ENCODE measurements at places on chromosomes 11 and 22.

GRCh38 chr11:61142424-61142823 is 18.8 kb downstream of the VPS37C start:
- no peak for DNase-seq

DNA sequence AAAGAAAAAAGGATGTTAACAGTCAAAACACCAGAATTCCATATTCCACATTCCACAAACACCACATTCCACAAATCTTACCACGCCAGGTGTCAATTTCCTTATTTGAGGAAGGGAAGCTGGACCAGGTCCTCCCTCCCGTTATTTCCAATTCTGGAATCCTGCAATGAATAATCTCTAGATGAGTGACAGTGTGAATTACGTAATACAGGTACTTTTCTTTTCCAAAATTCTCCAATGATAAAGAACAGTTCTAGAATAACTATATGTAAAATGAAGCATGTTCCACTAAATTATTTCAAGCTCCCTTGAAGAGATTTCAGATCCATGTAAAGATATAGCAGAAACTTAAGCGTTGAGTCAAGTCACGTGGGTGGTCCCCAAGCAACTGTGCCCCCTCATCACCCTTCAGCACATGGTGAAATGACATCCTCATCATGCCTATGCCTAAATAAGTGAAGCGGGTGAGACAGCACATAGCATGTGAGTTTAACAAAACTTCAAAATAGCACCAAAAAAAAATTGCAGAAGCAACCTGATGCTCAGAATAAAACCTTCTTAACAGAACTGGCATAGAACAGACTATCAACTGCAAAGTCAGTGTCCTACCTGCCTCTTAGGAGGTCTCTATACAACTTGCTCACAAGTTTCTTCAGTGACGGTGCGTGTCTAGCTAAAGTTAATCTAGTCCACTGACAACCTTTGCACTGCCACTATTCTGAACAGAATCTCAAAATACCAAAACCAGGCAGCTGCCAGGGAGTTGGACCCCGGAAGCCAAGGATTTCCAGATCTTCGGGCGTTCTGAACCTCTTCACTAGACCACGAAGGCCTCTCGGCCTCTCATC is 876 bp downstream of the NFRKB start:
- no peak for DNase-seq

DNA sequence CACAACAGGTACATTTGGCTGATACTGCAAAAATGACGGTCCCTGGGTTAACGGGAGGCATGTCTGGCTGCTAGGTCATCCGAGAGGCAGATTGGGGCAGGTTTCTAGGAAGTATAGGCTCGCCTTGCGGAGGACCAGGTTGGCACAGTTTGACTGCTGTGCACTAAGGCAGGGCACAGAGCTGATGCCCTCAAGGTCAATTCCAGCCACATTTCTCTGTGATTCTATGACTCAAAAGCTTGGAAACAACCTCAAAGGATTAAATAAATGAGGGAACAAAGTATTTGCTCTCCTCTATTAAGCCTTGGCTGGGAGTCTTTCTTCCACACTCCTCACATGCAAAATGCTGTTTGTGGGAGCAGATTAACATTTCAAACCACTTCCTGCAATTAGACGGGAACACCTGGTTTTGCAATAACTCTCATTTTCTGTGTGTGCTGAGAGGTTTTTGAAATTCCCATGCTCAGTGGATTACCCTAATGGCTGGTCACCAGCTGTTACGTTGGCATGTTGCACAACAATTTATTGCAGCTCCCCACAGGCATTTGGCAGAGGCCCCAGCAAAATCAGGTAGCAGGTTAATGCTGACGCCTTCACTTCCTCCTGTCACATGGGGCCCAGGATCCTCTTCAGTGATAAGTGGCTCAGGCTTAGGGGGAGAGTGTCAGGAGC is 61.0 kb upstream of the PLET1 start:
- DNase-seq = no peak

GRCh38 chr11:6599449-6599848 is 4.0 kb downstream of the RRP8 start:
- no peak for DNase-seq

- DNase-seq = no peak
These were observed 150.0 kb downstream of the OPCML start for GRCh38 chr11:133382131-133382812.

DNA sequence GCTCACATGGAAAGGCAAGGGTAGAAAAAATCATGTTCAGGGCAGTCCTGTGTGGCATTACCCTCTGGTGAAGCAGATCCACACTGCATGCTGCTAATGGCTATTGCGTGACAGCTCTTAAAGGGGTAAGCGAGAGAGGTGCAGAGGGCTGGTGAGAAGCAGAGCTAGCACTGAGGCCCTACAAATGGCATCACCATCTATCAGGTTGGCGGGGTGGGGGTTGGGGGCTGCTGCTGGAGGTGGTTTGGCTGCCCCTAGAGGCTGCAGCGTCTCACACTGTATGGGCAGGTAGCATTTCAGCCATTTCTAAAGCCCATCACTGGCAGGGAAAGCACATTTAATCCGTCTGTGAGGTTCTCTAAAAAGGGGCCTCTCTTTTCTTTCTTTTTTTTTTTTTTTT is 16.9 kb upstream of the TMA7B start:
- DNase-seq = peak; percentile 45

GRCh38 chr11:61542024-61542461 is 33.5 kb downstream of the LRRC10B start:
- DNase-seq = no peak

DNA sequence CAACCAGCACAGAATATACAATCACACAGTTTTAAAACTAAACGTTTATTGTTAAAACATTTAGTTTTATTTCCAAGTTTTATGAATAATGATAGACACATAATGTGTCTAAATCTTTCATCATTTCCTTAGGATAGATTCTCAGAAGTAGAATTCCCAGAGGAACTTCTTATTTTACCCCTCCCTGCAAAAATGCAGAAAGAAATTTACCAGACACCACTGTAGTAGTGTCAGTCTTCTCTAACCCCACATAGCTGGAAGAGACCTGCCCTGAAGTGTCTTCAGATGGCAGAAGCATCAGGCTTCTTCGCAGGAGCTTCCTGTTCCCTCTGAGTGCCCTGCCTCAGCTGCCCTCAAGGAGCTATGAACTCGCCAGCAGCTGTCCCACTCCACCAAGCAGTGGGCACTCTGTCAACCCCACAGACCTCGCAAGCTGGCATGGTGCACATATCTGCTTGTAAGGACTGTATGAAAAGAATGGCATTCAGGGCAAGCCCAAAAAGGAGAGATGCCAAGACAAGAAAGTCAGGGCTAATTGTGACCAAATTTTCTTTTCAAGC is 28.5 kb upstream of the PAK1 start:
- no peak for DNase-seq

DNA sequence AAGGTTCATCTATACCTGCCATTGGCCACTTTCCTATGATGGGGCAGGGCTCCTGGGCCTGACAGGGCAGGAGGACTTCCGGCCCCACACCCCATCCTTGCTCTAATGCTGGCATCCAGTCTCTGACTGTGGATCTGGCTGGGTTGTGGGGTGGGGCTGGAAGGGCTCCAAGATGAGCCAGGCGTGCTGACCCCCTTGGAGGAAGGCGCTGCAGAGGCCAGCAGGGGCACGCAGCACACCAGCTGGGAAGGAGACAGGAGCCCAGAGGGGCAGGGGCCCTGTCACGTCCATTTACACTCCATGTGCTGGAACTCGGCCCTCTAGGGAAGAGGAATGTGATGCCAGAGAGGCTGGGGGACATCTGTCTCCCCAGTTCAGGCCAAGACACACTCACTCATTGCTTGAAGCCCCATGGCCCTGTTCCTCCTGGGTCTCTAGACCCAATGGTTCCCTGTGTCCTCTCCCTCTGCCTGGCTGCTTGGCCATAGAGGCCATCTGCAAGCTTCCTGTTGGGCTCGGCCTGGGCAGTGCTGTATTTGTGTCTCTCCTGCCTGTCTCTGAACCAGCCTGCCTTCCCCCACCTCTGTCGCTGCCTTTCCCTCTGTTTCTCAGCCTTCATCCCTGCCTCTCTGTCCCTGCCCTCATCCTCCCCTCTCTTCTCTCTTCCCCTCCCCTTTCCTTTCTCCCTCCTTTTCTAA is 67.5 kb upstream of the NECTIN1 start:
- DNase-seq = no peak

- DNase-seq = no peak
These were observed 32.5 kb downstream of the GNAZ start for GRCh38 chr22:23102776-23103175.

- DNase-seq = no peak
These were observed 60.5 kb downstream of the CYB5R2 start for GRCh38 chr11:7612661-7613393.

- DNase-seq = no peak
These were observed 4.6 kb downstream of the TECTA start for GRCh38 chr11:121105481-121106195.

GRCh38 chr11:35611741-35612140 is 6.5 kb upstream of the FJX1 start:
- DNase-seq = no peak

GRCh38 chr11:94862926-94863880 is 95.0 kb downstream of the AMOTL1 start:
- no peak for DNase-seq

- no peak for DNase-seq
These were observed 64.7 kb upstream of the LIN7C start for GRCh38 chr11:27571154-27571810.

GRCh38 chr11:35484435-35484834 is 41.0 kb downstream of the PAMR1 start:
- no peak for DNase-seq

DNA sequence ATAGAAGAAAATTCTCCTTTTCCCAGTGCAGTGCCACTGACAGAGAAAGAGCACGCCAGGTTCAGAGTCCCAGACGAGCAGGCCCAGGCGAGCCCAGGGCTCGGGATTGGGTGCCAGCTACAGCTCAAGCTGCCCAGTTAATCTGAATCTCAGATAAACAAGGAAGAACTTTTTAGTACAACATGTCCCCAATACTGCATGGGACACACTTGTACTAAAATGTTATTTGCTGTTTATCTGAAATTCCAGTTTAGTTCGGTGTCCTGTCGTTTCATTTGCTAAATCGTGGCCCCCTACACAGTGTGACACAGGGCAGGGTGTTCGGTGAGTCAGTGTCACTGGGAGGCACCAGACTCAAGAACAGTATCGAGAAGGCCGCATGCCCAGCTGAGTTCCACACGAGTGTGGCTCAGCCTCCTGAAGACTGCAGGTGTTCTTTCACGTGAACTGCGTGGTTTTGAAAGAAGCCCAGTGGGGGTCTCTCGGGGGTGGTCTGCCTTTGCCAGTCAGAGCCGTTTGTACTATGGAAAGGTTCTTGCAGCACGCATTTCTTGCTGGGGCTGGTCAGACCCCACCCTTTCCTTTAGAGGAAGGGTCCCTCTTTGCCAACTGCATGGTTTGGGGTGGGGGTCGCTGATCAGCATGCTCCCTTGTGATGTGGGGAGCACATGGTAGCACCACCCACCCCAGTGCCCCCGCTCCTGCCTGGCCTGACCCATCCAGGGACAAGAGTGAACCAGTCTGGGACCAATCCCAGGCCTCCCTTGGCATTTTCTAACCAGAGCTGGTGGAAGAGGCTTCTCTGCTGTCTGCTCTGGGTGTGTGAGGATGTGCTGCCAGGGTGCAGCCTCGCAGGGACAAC is 115.6 kb upstream of the B3GAT1 start:
- DNase-seq = no peak

- no peak for DNase-seq
These were observed 83.4 kb downstream of the SCN3B start for GRCh38 chr11:123570939-123571580.

DNA sequence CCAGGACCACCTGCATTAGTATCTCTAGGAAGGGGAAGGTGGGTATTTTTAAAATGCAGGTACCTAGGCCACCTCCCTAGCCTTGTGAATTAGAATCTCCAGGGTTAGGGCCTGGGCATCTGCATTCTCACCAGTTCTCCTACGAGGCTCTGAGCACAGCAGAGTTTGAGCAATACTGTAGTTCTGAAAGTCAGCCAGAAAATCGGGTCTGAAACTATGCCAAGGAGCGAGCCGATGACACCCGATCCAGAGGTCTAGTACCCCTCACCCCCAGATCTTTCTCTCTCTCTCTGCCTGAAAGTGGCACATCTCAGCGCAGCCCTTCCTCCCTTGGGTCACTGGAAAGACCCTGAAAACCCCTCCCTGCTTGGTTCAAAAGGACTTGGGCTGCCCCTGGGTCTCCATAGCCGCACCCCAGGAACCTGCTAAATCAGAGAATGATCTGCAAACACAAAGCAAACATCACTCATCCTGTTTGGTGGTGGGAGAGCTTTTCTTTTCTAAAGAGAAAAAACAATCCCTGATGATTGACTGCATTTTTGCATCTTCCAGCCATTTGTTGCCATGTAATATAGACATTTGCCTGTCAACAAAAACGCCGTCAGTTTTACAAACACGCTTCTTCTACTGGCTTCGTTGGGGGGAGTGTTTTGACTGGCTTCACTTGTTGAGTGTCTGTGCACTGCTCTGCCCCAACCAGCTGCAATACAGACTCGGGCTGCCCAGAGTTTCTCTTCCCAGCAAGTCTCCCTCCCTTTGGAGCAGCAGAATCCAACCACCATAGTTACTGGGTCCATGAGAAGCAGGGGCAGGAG is 229.9 kb downstream of the MN1 start:
- DNase-seq = no peak

DNA sequence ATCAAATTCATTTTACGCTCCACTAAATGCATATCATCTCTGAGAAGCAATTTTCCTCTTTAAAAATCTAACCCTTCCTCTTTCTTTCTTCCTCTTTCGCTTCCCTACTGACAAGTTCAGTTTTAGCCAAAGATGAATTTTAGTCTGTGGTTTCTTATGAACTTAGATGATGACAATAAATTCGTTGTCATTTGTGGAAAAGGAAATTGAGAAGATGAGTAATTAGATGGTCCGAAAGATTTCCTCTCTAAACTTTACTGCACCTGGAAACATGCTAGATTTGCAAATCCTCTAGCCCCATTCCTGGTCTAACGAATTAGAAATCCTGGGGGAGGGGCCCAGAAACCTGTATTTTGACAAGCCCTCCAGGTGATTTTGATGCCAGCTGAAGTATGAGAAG is 855.4 kb upstream of the CHORDC1 start:
- DNase-seq = no peak

GRCh38 chr22:42364604-42365110 is 67.5 kb downstream of the NFAM1 start:
- DNase-seq = no peak

DNA sequence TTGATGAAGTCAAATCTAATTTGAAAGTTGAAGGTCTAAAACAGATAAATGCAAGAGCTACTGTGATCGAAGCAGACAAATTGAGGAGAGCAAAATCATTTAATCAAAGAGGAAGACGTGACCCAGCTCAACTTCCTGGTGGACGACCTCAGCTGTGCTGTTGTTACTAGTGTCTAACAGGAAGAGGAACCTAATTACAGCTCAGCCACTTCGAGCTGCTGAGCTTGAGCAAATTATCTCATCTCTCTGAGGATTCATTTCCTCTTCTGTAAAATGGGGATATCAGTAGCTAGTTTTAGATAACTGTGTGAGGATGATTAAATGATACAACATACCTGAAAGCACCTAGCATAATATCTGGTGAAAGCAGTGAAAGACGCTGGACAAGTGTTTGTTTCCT is 48.6 kb upstream of the OLFML1 start:
- no peak for DNase-seq

Data from activated gamma-delta T cell treated with anti-CD3 and anti-CD28 coated beads, Interleukin-2, amount 50 U/mL, for 16 hours (primary cell).